ENCODE measurements at places on chromosomes 12 and 14.

DNA sequence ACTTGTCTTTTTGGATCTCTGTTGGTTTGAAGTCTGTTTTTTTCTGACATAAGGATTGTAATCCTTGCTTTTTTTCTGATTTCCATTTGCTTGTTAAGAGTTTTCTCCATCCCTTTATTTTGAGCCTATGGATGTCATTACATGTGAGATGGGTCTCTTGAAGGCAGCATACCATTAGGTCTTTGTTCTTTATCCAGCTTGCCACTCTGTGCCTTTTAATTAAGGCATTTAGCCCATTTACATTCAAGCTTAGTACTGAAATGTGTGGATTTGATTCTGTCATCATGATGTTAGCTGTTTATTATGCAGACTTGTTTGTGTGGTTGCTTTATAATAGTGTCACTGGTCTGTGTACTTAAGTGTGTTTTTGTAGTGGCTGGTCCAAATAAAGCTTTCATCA is 100.0 kb downstream of the CCDC91 start:
- DNase-seq: no peak

DNA sequence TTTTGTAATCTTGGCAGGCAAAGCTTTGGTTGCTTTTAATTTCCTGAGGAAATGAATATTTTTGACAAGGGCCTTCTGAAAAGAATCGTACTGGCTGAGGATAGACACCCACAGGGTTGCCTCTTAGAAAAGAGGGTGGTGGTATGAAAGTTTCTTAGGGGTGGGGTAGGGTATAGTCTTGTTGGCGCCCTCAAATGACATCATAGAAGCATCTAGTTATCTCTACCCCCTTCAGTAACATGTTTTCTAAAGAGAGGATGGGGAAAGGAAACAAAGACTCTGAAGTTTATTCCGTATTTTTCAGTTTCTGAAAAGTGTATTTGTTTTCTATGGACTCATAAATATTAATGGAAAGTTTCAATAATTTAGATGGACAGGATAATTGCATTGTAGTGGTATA is 13.7 kb downstream of the PRKCH start:
- no peak for DNase-seq

DNA sequence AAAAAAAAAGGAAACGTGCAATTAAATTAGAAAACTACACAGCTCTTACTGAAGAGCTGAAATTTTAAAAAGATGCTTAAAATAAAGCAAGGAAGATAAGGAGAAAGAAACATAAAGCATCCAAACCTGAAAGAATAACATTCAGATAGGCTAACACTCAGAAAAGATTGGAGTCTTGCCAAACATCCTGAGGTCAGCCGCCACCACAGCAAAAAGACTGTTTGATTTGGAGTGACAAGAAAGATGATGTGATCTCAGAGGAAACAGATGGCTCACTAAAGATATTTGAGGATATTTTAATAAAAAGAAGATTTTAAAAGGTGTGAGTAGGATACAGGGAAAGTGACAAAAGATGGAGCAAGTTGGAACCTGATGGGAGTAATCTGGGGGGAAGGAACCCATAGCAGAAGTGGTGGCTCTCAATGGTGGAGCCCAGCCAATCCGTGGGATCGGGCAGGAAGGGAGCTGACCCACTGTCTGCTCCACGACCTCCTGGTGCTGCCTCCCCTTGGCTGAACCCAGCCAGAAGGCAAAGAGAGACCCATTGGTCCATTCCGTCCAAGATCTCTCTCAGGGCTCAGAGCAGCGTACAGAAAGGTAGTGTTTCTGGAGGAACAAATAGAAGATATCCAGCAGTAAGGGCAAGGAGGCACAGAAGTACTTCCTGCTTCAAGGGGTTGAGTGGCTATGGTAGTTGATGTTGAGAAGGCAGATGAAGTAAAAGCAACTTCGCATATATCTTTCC is 469.6 kb downstream of the RGS6 start:
- DNase-seq: no peak

DNA sequence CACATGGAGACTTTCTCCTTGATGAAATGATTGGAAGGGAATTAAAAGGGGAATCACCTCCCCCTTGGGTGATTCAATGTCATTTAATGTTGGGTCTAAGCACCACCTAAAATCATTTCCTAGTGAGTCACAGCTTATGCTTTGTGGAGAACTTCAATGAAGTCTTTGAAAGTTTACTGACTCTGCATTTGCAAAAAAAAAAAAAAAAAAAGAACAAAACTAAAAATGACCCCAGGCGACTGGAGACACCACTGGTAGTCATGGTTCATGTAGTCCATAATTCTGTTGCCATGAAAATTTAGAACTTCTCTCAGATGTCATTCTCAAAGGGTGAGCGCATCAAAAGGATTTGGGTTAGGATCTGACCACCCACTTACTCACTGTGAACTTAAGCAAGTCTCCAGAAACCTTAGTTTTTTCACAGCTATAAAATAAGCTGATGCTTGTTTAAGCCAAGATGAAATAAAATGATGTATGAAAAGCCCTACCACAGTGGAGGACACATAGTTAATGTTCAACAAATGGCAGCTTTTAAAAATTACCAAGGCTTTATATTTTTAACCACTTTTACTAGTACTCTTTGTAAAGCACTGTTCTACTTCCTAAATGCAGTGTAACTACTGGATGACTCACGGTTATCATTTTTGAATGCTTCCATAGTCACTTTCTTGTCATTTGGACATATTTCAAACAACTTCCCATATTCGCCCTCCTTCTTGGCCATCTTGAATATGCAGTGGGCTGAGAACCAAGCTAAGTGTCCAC is 18.1 kb upstream of the KSR2 start:
- no peak for DNase-seq

DNA sequence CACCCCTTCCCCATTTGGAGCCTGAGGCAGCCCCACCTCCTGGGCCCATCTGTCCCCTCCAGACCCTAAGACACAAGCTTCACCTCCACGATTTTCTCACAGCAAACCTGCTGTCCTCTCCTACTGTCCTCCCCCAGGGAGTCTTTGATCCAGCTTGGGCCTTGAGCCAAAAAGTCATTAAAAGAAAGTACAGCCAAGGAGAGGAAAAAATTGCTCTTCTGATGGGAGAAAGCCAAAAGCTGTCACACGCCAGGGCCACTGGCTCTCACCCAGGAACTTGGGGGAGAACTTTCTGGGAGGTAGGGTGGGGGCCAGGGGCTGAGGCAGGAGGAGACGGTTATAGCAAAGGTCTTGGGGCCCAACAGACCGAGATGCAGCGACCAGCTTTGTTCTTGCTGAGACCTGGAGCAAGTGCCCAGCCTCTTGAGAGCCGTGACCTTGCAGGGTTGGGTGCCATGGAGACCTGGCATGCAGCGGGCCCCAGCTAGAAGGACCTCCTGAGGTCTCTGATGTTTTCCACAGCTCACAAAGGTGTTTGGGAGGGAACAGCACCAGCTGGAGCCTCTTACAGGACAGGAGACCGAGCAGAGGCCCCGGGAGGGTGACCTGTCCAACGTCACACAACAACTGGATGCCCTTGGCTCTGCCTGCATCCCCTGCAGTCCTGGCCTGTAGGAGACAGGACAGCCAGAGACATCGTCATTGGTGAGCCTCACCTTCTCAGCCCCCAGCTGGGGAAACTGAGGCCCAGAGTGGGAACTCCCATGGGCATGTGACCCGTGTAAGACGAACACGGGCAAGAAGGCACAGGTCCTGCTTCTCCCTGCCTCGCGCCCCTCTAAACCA is 124.5 kb downstream of the CALM1 start:
- DNase-seq: no peak

DNA sequence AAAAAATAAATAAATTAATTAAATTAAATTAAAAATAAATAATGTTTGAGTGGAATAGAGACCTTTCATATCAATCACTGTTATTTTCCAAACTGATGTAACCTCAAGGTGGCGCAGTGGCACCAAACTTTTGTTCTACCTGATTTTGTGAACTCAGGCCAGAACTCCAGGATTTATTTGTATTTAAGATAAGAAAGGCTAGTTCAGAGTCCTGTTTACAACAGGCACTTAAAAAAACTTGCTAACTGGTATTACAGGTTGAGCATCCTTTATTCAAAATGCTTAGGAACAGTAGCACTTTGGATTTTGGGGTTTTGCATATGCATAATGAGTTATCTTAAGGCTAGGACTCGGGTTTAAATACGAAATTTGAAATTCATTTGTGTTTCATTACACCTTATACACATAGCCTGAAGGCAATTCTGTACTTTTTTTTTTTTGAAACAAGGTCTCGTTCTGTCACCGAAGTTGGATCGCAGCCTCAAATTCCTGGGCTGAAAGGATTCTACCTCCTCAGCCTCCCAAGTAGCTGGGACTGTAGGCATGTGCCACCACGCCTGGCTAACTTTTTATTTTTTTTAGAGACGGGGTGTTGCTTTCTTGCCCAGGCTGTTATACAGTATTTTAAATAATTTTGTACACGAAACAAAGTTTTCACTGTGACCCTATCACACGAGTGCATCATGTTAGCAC is 32.4 kb downstream of the YY1 start:
- no peak for DNase-seq

DNA sequence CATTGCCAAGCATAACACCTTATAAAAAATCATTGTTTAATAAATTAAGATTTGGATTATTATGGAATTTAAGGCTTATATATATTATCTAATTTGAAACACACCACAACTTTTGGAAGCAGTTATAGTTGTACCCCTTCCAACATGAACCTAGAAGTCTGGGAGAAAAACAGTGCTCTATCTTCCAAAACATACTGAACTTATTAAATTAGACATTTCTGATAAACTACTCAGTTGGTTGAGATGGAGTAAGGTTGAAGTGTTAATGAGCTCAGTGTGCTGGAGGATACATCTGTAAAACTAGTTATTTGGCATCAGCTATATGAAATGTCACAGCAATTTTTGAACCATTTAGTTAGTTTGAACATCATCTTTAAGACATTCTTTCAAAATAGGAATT is 227.4 kb downstream of the ALX1 start:
- no peak for DNase-seq

DNA sequence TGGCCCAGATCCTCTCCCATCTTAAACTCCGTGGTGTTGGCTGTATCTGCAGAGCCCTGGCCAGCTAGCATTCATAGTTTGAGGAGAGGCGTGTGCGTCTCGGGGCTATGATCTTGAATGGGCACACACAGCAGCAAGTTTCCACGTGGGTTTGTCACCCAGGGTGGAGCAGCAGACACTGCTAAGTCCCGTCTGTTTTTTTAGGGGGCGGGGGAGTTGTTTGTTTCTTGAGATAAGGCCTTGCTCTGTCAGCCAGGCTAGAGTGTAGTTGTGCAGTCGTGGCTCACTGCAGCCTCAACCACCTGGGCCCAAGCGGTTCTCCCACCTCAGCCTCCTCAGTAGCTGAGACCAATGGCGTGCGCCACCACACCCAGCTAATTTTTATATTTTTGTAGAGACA is 20.1 kb upstream of the TEX22 start:
- no peak for DNase-seq

DNA sequence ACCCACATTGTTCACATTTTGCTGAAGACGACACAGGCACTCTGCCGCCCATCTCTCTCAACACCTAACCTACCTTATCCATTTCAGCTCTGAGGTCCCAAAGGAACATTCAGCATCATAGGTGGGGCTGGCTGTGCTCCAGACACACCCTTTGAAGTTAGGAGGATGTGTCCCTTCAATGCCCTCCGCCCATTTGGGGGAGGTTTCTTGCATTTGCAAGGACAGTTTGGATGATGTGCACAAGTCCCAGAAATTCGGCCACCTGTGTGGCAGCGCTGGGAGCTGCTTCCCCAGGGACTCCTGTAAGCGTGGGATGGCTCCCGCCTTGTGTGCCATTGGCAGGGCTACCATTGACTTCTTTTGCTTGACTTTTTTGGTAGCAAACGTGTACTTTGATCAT is 113.8 kb downstream of the RIMBP2 start:
- DNase-seq: no peak

DNA sequence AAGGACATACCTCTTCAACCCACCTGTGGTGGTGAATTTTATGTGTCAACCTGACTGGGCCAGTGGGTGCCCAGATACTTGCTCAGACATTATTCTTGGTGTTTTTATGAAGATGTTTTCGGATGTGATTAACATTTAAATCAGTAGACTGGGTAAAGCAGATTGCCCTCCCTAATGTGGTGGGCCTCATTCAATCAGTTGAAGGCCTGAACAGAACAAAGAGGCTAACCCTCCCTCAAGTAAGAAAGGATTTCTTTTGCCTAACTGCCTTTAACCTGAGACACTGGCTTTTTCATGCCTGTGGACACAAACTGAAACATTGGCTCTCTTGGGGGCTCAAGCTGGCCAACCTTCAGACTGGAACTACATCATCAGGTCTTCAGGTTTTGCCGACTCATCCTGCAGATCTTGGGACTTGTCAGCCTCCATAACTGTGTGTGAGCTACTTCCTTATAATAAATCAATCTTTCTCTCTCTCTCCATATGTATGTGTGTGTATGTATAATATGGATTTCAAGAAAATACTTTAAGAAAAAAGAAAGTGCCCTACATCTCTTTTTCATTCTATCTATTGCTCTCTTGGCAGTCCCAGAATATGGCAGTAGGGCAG is 39.4 kb downstream of the RTN1 start:
- no peak for DNase-seq

DNA sequence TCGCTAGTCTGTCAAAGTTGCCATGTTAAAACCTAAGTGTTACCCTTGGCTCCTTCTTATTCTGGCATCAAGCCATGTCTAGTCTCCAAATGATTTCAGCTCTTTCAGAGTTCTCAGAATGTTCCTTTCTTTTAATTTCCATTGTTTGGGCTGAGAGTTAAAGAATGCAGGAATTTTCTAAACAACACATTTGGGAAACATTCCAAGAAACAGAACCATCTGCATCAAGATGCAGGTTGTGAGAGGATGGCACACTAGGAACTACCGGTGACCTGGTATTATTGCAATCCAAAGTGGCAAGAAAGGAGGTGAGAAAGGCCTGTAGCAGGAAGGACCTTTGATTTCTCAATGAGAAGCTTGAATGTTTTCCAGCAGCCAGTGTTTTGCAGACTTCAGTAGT is 30.1 kb downstream of the SLC35F4 start:
- DNase-seq: no peak

- no peak for DNase-seq
Measured at GRCh38 chr14:100039903-100040302, 25.3 kb upstream of the EVL start.

GRCh38 chr12:69022674-69023073 is 89.7 kb upstream of the CPM start:
- no peak for DNase-seq

- DNase-seq: no peak
Measured at GRCh38 chr12:69117566-69118266, 121.7 kb upstream of the CPSF6 start.

All from cortex of kidney (tissue), 1 donor.